ENCODE measurements at places on chromosomes 2 and 18.

GRCh38 chr2:45153121-45153520, 143.9 kb upstream of the SIX2 start:
- DNase-seq, result no peak

DNA sequence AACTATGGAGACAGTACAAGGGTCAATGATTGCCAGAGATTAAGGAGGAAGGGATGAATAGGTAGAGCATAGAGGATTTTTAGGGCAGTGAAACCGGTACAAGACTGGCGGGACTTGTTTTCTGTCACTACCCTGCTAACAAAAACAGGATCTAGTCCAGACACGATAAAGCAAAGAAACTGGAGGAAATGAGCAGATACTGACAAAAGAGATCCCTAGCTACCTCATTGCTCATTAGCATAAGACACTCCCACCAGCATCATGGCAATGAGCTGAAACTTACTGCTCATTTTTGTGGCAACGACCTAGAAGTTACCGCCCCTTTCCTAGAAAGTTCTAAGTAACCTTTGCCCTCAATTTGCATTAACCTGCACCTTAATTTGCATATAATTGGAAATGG, 131.2 kb downstream of the ETAA1 start:
- DNase-seq, result no peak

DNA sequence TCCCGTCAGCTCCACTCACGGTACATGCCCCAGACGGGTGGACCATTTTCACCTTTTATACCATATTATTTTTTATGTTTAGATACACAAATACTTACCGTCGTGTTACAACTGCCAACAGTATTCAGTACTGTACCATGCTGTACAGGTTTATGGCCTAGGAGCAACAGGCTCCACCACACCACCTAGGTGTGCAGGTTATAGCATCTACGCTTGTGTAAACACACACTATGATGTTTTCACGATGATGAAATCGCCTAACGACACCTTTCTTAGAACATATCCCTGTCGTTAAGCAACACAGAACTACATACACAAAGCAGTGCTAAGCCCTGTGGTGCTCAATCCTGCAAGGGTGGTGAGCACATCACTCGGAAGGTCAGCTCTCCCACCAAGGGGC, 24.5 kb downstream of the NDUFA10 start:
- no peak for DNase-seq

DNA sequence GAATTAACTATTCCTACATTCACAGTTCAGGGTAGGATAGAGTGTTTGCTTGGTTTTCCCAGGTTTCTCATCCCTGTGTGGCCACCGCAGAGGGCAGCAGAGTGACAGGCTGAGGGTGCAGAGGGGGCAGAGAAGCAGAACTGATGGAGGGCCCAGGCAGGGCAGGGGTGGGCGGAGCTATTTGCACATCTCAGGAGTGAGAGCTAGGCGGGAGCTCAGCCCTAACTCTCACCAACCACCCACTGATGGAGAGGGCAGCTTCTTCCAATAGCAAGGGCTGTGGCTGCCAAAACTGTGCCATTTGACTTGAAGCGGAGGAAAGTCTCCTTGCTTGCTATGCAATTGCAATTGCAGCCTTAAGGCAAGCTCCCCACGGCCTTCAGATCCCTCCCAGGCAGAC, 12.0 kb upstream of the DARS1 start:
- DNase-seq, result peak; percentile 63

GRCh38 chr18:58535340-58536201, 93.3 kb downstream of the ALPK2 start:
- DNase-seq, result peak; percentile 95

DNA sequence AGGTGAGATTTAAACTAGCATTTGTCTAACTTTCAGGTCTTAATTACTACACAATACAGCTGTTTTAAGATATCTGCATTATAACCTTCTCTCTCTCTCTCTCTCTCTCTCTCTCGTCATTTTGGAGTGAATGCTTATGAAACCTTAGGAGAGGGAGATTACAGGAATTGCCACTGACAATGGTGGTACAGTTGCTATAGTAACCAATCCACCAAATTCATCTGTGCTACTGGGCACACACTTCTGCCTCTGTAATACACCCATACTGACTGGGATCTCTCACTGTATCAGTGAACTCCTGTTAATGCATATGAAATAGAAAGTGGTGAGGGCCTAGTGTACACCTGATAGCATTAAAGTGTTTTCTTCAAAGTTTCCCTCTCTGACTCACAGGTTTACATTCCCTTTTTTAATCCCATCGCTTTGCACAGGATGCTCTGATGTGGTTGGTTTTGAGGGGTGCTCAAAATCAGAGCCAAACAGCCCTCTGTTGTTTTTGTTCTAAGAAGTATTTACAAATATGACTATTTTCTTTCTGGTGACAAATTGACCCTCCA, 13.1 kb downstream of the KLHL14 start:
- no peak for DNase-seq
